Stimulated activated CD4-positive, alpha-beta T cell treated with anti-CD3 and anti-CD28 coated beads, Interleukin-4, amount 100 ng/mL, for 1 hour (primary cell): ENCODE measurements at places on chromosomes 4 and X.

GRCh38 chrX:84153538-84153937 lies 34.5 kb downstream of the RPS6KA6 start:
- DNase-seq: no peak

DNA sequence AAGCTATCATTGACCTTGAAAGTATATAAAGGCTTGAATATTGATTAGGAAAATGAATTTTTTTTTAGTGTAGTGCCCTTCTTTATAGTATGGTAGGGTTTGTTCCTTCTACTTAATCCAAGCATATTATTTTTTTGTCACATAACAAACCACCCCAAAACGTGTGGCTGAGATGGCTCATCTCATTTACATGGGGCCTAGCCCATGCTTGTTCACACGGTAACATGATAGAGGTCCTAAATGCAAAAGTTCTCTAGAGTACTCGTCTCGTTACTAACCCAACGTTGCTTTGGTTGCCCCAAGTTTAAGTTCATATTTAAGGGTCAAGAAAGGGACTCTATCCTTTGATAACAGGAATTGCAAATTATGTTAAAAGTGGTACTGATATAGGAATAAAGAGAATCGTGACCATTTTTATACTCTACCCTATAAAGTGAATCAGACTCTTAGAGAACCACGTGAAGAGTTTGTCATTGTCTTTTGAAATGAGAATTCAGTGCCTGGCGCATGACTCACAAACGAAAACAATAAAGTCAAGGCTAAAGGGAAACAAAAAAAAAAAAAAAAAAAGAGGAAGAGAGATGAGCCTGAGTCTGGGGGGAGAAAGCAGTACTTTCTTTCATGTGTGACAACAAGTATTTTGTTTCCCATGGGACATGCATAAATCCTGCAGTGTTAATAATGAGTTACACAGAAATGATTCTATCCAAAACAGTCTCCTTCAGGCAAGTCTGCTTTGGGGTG lies 402.8 kb upstream of the NWD2 start:
- no peak for DNase-seq

DNA sequence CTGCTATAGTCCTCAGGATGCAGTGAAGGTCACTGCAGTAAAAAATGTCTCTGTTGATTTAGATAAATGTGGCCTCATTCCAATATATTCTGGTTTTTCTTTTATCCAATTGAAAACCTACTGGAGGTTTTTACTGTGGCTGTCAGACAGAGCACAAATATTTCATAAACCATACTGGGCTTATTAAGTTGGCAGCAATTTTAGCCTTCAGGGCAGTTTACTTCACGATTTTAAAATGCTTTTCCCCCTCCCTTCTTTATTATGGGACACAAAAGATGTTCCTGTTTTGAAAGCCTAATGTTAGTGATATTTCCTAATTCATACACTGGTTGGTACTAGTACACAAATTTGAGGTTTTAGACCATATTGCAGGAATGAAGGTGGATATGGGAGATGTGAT lies 939.4 kb downstream of the C4orf33 start:
- no peak for DNase-seq

GRCh38 chr4:87029356-87029755 lies 94.5 kb downstream of the AFF1 start:
- no peak for DNase-seq

DNA sequence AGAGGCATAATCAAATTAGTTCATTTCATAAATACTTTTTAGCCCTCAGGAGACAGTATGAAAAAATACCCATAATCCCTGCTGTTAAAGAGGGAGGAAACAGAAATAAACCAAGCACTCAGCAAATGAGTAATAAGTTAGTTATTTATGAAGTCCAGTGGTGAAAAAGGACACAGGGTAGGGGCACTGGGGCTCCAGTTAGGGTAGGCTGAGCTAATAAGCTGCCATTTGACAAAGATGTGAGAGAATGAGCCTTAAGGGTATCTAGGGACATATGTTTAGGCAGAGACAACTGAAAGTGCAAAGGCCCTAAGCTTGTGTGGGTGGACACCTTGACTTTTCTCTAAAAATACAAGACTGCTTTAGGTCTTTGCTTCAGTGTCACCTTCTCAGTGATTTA lies 94.4 kb downstream of the IL15 start:
- no peak for DNase-seq

DNA sequence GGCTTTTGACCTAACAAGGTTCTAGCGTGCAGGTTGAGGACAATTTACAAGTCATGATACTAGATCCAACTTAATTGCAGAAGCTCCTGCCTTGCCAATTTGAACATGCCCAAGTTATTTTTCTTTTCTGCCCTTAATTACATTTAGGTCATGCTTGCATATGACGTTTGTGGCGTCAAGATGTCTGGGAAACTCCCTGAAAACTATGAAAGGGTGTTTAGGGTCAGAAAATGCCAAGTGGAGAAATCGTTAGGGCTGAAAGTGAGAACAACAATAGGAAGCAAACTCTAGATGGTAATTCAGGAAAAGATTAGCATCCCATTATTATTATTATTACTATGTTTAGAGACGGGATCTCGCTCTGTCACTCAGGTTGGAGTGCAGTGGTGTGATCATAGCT lies 38.2 kb upstream of the PLAC8 start:
- no peak for DNase-seq

GRCh38 chr4:89994176-89994873 lies 99.7 kb downstream of the MMRN1 start:
- no peak for DNase-seq
